ENCODE measurements at places on chromosomes 2 and 18.

GRCh38 chr2:108236676-108237335 is 3.0 kb upstream of the SULT1C3 start:
- DNase-seq, result no peak

- DNase-seq, result peak; percentile 68
Measured at GRCh38 chr2:61993422-61994024, 88.0 kb downstream of the COMMD1 start.

- DNase-seq, result no peak
Measured at GRCh38 chr2:238724728-238725127, 123.2 kb upstream of the TWIST2 start.

DNA sequence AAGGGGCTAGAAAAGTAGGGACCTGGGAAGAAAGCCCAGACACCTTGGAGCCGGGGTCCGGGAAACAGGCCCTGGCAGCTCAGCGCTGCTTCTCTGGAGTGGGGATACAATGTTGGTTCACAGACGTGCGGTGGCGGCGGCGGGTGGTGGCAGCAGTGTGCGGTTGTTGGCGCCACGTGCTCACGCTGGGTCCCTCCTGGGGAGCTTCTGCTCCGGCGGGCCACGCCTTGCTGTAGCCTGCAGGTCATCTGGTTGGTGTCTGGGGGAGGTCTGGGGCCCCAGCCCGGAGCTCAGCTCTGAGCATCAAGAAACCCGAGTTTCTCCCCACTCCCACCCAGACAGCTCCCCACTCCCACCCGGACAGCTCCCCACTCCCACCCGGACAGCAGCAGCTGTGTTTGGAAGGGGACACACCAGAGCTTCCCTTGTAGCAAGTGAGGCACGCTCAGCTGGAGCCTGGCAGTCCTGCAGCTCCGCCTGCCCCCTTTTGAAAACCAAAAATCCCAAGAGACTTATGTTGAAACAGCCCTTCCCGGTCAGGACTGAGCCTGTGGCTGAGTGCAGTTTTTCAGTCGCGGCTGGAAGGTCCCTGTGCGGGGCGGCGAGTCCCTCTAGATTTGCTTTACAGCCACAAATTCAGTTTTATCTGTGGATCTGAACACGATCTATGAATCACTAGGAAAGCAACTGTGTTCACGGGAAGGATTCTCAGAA is 46.9 kb downstream of the NFATC1 start:
- peak; percentile 77 for DNase-seq

- DNase-seq, result no peak
Measured at GRCh38 chr2:233434666-233435330, 80.5 kb downstream of the DGKD start.

DNA sequence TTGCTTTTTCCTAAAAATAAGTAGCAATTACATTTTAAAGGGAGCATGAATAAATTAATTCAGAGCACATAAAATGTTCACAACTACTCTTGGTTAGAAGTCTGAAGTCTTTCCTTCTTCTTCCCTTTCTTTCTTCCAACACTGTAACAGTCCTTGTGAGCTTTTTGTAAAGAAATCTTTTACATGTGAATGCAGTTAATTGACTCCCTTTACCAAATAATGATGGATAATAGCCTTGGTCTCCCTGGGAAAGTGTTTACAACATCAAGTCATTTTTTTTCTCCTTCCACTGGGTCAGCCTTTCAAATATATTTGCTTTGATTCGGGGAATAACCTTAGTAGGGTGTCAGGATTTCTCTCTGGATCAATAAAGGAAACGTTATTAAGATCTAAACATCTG is 39.1 kb downstream of the CALCRL start:
- DNase-seq, result no peak

GRCh38 chr2:3025261-3025660 is 352.4 kb downstream of the EIPR1 start:
- DNase-seq, result no peak

- DNase-seq, result no peak
Measured at GRCh38 chr2:164881524-164881923, 39.9 kb upstream of the COBLL1 start.

Data from cardiac fibroblast (primary cell).